ENCODE measurements at places on chromosomes 7 and 10. TPM values are rescaled to one million over a fixed set of nuclear protein-coding genes. Genes with fewer than 3 reads are reported as not detected.

The ADRB1 gene
- total RNA-seq = 0.79 TPM

The NAT16 gene
- total RNA-seq = not detected

The PNLIP gene
- 1.4 TPM for total RNA-seq

The ARMC10 gene
- 29.4 TPM for total RNA-seq

The LRRC18 gene
- total RNA-seq = 0.39 TPM

The GSTO2 gene
- total RNA-seq = 6.3 TPM

The LRRC4 gene
- total RNA-seq = 1.2 TPM

The CCDC172 gene
- total RNA-seq = not detected

The FXYD4 gene
- not detected for total RNA-seq

The DLG5 gene
- 25.2 TPM for total RNA-seq

The AKR1C4 gene
- not detected for total RNA-seq
